ENCODE measurements at places on chromosomes 5 and 9.

DNA sequence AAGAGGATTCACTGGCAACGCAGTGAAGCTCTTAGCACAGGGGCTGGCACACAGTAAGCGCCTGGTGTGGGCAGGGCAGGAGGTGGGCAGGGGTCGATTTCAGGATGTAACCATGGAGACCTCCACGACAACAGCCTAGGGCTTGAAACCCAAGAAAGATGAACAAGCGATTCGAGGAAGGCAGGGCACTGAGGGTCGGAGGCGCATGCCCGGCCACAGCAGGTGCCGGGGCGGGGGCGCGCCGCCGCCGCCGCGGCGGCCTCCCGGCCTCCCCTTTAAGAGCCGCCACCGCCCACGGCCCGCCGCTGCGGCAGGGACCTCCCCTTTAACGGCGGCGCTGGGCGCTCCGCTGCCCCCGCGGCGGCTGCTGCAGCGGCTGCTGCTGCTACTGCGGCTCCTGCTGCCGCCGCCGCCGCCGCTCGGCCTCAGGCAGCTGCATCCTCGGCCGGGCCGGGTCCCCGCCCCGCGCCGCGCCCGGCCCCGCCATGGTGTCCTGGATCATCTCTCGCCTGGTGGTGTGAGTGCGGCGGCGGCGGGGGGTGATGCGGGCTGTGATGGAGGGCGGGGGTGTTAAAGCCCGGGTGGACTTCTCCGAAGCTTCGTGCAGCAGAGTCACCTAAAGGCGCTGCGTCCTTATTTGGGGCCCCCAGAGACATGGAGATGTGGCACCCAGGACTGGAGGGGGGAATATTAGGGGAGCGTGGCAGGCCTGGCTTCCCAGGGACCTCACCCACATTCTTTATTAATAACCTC lies at the start of gene REEP2:
Gene REEP2, plus strand, starts transcription at position 334 of the 753 bp plus-strand sequence. Its CDS starts 152 bp downstream, at position 486.
- DNase-seq = peak; percentile 72

- DNase-seq = no peak
Observed at GRCh38 chr9:94903961-94904421, 177.5 kb downstream of the AOPEP start.

GRCh38 chr5:87307796-87308423 lies 40.2 kb downstream of the RASA1 start:
- no peak for DNase-seq

- no peak for DNase-seq
Observed at GRCh38 chr5:68137511-68138140, 77.9 kb upstream of the PIK3R1 start.

DNA sequence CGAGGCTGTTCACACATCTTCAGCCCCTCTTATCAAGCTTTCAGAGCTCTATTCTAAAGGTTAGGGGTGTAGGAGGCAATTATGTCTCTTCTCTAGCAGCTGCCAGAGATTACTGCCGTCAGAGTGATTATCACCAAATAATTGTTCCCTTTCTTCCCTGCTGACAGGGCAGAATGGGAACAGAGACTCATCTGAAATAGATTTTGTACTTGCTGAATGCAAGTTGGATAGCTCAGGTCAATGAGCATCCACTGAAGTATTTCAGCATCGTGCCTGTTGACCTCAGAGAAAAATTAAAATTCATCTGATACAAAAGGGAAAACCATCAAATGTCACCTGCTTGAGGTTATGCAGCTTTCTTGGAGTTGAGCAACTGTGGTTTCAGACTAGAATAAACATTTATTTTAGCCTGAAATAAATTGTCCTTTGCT lies 213.7 kb upstream of the MAP3K1 start:
- DNase-seq = no peak

GRCh38 chr5:178421699-178422399 lies 168.3 kb downstream of the COL23A1 start:
- DNase-seq = no peak

DNA sequence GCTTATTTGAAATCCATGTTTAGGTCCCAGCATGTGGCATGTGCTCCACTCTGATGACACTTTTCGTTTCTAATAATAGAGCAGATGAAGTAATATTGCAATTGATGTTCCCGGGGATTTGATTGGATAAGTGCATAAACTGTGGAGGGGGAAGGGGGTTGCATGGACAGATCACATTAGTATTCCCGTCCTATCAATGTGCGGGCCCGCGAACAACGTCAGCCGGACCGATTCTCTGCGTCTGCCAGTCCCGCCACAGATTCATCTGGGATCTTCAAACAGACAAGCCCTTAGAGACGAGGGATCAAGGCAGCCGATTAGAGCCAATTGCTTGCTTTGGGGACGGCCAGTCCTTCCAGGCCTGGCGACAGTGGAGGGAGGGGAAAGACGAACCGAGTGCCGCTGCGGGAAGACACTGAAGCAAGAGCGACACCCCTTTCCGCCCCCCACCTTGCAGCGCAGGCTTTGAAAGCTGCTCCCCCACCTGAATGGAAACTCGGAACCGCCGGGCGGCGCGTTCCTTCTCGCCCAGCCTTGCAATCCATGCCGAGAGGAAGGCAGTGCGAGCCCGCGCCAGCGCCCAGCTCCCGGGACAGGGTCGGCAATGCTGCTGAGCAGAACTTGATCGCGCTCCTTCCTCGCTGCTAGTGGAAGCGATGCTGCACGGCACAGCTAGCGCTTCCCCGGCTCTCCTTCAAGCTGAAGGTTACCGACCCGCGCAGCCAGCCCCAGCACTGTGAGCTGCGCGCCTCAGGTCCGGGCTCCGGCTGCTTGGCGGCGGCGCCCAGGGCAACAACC lies at the start of gene RGS7BP:
Gene RGS7BP, plus strand, starts transcription at position 247 of the 798 bp plus-strand sequence. CDS start 610 bp downstream, outside the sequence.
- DNase-seq = no peak

- no peak for DNase-seq
Observed at GRCh38 chr5:167678481-167678880, 613.0 kb upstream of the WWC1 start.

DNA sequence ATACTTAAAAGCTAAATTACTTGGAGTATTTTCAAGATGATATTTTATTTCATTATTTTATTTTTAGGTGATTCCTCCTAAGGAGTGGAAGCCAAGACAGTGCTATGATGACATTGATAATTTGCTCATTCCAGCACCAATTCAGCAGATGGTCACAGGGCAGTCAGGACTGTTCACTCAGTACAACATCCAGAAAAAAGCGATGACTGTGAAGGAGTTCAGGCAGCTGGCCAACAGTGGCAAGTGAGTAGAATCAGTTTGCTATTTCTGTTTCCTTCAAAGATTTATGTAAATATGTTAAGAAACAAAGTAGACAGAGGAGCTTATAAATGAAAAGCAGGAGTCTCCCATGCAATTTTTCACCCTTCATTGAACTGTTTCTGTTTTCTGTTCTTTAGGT lies 47.8 kb downstream of the KDM4C start:
- no peak for DNase-seq

GRCh38 chr5:142056816-142057696 lies 44.2 kb upstream of the GNPDA1 start:
- no peak for DNase-seq

DNA sequence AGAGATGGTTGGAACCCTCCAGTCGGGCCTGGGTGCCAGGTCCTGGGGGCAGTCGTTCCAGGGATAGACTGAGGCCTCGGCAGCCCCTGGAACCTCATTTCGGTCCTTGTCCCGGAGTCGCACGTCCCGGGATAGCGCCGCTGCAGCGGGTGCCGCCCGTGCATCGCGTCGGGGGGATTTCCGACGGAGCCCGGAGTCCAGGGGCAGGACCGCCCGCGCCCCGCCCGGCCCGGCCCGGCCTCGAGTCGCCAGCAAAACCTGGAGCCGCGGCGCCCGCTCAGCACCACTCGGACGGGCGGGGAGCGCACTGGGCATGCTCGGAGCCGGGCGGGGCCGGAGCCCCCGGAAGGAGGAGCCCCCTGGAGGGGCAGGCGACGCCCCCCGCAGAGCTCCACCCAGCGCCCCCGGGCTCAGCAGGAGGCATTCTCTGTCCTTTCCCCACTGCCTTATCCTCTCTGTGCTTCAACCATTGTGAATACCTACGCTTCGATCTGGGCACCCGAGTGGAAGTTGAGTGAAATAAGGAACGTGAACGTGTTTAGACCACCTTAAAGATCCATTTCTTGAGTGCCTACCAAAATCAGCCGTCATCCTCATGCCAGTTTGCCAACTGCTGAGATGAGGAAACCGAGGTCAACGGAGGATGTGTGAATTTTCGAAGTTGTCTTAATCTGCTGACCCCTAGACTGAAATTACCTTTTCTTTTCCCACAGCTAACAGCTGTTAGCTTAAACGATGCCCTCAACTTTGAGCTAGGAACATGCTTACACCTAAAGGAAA lies 1.7 kb upstream of the PTPN3 start:
- no peak for DNase-seq

GRCh38 chr5:170154297-170154696 lies 48.6 kb downstream of the FOXI1 start:
- no peak for DNase-seq

GRCh38 chr5:8869932-8870331 lies 675.9 kb downstream of the SEMA5A start:
- DNase-seq = no peak

GRCh38 chr5:113204525-113205161 lies 228.0 kb downstream of the DCP2 start:
- no peak for DNase-seq

DNA sequence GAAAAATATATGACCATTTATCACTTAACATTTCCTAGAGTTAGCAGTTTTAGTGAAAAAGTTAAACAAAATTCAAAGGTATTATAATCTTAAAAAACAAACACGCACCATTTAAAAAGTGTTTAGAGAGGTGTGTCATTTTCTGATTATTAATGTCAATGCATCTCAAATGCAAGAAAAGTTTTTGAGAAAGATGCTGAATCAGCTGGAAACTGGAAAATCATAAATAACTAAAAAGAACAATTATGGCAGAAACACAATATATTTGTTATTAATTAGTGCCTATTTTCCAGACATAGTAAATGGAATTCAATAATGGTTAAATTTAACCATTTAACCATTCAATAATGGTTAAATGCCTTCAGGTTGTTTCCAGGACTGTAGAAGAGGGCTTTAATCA lies 64.9 kb downstream of the RICTOR start:
- no peak for DNase-seq

DNA sequence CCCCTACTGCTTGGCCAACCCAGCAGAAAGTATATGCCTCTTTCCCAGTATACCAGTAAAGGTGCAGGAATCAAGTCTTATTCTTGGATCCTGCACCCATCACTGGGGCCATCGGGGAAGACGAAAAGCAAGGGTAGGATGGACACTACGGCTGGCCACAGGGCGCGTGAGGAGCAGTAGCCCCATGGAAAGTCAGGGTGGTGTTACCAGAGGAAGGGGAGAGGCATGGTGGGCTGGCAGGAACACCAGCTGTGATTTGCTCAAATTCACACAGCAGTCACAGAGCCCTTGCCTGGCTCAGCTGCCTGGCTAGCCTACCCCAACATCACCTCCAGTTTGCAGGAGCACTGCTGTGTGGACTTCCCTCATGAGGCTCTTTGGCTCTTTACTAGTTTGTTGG lies 34.5 kb upstream of the SAP30L start:
- no peak for DNase-seq

GRCh38 chr9:26066237-26066636 lies 388.0 kb upstream of the TUSC1 start:
- DNase-seq = no peak

GRCh38 chr9:76650692-76651091 lies 113.5 kb upstream of the PCA3 start:
- DNase-seq = no peak

DNA sequence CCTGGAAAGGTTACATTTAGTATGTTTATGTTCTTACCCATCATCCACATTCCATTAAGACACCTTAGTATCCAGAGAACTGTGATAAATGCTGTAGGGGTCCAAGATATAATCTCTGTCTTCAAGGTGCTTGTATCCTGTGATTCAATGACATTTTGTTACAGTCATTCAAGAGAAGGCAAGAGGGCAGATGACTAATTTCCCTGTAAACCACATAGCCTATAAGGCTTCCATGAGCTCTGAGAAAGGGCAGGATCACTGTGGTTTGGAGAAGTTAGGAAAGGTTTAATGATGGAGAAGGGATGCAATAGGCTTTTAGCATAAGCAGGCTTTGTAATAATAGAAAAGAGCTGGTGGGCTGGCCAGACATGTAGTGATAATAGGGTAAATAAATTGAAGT lies 40.0 kb downstream of the PAPPA start:
- no peak for DNase-seq

DNA sequence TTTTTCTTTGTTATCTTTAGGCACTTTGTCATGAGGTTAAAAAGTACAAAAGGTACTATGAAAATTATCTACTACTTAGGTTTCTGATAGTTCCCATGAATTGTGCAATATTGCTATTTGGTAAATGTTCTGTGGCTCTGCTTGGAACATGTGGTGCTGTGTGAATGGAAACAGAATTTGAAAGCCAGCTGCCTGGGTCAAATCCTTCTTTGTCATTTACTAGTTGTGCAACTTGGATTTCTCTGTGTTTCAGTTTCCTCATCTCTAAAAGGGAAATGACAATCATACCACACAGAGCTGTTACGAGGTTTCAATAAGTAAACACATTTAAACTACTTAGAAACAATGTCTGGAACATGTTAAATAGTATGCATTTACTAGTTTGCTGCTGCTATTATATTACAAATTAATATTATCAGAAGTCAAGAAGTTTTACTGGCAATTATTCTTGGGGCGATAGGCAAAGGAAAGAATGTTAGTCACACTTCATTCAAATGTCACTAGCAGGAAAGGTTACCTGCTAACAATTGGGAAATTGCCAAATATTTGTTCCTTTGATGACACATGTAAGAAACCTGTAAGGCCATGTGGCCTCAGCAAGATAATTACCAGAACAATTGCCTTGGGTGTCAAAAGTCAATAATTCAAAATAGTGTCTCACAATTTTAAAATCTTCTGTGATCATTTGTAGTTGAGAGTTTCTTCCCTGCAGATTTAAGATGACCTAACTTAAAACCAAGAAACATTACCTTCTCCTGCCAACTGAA lies 184.8 kb downstream of the KIAA0825 start:
- no peak for DNase-seq

GRCh38 chr9:127905004-127905728 lies 5.8 kb upstream of the ST6GALNAC6 start:
- DNase-seq = peak; percentile 67

DNA sequence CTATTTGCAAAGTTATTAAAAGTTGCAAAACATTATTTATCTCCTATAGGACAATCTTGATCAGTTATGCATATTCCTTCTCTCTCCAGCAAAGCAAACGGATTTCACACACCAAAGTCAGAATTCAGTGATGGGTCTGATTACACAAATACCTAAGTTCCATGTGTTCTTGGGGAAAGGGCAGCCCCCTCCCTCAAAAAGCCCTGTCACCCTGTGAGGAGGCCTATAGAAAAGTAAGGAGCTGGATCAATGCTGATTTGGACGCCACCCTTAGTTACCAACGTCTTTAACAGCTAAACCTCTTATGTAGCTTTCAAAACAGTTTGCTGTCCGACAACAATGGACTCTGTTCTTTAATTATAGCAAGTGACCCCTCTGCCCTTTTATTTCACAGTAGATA lies 6.4 kb downstream of the ZNF608 start:
- DNase-seq = no peak

DNA sequence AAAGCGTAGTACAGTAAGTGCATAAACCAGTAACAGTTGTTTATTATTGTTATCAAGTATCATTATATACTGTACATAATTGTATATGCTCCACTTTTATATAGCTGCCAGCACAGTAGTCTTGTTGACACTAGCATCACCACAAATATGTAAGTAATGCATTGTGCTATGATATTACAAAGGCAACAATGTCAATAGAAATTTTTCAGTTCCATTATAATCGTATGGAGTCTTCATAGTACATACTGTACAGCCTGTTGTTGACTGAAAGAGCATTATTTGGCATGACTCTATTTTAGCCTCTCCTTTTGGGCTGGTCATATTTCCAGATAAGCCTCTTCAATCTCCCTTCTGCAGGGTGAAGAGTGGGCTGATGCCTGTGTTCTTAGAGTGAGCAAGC lies 40.4 kb downstream of the CFAP95 start:
- no peak for DNase-seq

- DNase-seq = no peak
Observed at GRCh38 chr9:37636511-37637448, 14.0 kb upstream of the FRMPD1 start.
